ENCODE measurements at places on chromosomes 13 and 19.
A peak's percentile ranks its signal among the peaks of the same experiment; 100 is the strongest.

- DNase-seq, result no peak
Observed at GRCh38 chr19:49362048-49362928, at the start of gene TEAD2. Gene TEAD2 (minus strand): TSS chr19:49362416. CDS start chr19:49360075, 2,341 bp downstream.

DNA sequence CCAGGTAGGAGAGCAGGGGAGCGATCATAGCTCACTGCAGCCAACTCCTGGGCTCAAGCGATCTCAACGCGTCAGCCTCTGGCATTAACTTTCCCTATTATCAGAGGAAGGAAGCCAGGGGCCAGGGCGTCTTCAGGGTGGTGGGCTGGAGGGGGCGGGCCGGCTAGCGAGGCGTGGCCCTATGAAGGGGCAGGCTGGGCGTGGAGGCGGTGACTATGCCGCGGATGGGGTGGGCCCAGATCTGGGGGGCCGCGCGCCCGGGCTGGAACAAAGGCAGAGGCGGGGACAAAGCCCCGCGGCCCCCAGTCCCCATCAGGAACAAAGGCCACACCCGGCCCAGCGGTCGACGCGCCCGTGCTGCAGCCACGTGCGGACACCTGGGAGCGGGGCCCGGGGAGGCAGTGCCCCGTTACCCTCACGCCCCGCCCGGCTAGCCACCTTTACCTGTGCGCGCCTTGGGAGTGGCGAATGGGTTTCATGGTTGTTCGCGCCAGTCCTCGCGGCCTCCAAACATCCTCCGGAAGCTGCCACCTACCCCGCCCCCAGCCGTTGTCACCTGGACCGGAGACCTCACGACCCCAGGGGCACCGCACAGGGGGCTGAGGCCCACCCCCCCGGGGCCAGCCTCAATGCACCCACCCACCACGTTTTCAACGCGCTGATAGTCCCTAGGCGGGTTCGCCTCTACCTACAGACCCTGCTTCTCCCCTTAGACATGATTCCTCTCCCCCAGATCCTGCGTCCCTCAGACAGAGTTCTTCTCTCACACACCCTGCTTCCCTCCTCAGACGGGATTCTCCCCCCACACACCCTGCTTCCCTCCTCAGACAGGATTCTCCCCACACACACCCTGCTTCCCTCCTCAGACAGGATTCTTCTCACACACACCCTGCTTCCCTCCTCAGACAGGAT is 5.4 kb upstream of the TRIM28 start:
- DNase-seq, result no peak

- no peak for DNase-seq
Observed at GRCh38 chr13:41763782-41764181, 197.1 kb downstream of the VWA8 start.

GRCh38 chr19:50844296-50844935 is 10.3 kb upstream of the KLK3 start:
- no peak for DNase-seq

- DNase-seq, result no peak
Observed at GRCh38 chr13:101455863-101456262, 3.4 kb downstream of the ITGBL1 start.

- no peak for DNase-seq
Observed at GRCh38 chr19:16040642-16041041, 35.7 kb upstream of the TPM4 start.

GRCh38 chr19:47541518-47541917 is 26.7 kb upstream of the NAPA start:
- DNase-seq, result no peak

DNA sequence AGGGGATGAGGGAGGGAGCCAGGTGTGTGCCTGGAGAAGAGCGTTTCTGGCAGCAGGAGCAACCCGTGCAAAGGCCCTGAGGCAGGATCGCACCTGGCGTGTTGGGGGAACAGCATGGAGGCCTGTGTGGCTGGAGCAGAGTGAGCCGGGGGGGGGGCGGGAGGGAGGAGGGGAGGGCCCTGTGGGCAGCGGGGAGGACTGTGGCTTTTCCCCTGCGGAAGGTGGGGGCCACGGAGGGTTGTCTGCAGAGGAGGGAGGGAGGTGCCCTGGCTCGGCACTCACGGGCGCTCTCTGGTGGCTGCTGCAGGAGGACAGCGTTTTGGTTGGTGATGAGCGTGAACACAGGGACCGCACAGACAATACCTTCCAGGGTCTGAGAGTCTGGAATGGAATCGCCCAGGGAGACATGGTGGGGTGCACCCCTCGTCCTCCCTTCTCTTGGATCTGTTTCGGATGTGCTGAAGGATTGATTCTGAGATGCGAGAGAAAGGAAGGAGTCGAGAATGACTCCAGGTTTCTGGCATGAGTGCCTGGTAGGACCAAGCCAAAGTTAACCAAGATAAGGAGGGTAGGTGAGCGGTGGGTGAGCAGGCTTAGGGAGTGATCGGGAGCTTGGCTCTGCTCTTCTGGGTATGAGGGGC is 6.5 kb downstream of the RAB11B start:
- DNase-seq, result peak; percentile 4

GRCh38 chr13:102825921-102826706 is 19.7 kb upstream of the ERCC5 start:
- no peak for DNase-seq

GRCh38 chr13:45587897-45588296 is 27.6 kb downstream of the ERICH6B start:
- no peak for DNase-seq

DNA sequence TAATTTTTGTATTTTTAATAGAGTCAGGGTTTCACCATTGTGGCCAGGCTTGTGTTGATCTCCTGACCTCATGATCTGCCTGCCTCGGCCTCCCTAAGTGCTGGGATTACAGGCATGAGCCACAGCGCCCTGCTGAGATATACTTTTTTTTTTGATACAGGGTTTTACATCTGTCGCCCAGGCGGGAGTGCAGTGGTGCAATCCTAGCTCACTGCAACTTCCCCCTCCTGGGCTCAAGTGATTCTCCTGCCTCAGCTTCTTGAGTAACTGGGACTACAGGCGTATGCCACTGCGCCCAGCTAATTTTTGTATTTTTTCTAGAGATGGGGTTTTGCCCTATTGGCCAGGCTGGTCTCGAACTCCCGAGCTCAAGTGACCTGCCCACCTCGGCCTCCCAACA is 2.0 kb downstream of the COLGALT1 start:
- DNase-seq, result no peak

DNA sequence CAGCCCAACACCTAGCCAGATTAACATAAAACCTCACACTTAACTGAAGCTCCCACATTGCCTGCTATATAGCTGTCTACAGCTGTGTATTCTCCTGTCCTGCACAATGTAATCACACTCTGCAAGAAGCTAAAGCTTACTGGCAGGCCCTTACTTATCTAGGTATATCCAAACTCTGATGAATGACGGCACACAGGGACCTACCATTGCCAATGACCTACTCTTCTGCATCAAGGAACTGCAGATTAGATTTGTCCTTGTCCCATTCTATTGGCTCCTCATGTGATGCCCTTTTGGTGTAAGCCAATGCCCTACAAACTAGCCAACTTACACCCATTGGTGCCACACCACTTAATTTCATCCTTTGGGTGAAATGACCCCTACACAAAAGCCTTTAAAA is 26.4 kb downstream of the ZNF45 start:
- no peak for DNase-seq

GRCh38 chr13:39448834-39449233 is 154.2 kb downstream of the LHFPL6 start:
- DNase-seq, result no peak

GRCh38 chr13:46489586-46490023 is 63.4 kb upstream of the LRCH1 start:
- no peak for DNase-seq

- DNase-seq, result no peak
Observed at GRCh38 chr13:100106005-100106404, 17.1 kb downstream of the PCCA start.

GRCh38 chr13:65605396-65605795 is 1624.7 kb downstream of the PCDH9 start:
- no peak for DNase-seq

- DNase-seq, result no peak
Observed at GRCh38 chr19:48953990-48954594, 583 bp upstream of the BAX start.

GRCh38 chr19:53192771-53193534 is at the start of gene ZNF665:
Gene ZNF665 (minus strand): TSS chr19:53193358. CDS start chr19:53182898, 10,460 bp downstream.
- no peak for DNase-seq

GRCh38 chr13:40639221-40639681 is 27.2 kb downstream of the FOXO1 start:
- no peak for DNase-seq

GRCh38 chr13:37945651-37946575 is 76.3 kb upstream of the TRPC4 start:
- no peak for DNase-seq

DNA sequence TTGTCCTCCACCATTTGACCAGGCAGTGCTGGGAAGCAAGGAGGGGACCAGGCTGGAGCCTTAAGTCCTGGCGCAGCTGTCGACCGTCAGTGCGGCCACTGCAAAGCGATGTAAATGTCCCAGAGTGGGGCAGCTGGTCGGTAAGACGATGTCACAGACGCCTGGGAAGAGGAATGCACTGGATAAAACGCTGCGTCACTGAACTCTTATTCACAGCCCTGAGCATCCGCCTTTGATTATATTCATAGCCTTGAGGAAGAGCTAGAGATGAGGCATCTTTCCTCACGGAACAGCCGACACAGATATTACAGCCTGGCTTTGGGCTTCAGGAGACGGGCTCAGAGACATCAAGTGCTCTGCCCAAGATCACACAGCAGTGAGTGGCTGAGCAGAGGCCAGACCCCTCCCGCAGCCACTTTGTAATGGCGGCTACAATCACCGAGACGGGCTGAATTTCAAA is 17.6 kb upstream of the TUBGCP3 start:
- no peak for DNase-seq

DNA sequence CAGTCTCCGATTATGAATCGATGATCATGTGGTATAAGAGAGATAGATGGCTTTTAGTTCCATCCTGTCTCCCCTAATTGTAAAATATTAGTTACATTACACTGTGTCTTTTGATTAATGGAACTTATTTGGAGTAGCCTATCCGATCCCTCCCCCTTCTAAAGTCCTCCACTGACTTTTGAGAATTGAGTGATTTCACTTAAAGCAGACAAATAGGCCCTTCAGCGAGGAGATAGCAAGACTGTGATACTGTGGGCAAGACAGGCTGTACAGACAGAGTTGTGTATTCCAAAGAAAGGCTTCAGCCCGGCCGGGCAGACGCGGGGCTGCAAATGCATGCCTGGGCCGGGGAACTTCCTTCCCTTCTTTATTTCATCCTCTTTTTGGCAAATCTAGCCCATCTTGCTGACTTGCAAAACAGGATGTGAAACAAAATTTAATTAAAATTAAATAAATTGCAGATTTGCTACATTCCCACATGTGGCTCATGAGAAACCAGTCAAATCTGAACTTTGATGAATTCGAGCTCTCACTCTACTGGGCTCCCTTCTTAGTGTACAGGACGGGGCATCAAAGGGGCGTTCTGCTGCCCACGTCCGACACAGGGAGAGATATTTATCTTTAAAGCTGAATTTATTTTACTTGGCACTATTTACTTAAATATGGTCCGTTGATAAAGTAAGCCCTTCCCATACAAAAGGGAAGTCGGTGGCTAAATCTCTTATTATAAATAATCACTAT is 314.8 kb downstream of the ZNF536 start:
- DNase-seq, result no peak

GRCh38 chr13:37775871-37776270 is 93.7 kb downstream of the TRPC4 start:
- no peak for DNase-seq

DNA sequence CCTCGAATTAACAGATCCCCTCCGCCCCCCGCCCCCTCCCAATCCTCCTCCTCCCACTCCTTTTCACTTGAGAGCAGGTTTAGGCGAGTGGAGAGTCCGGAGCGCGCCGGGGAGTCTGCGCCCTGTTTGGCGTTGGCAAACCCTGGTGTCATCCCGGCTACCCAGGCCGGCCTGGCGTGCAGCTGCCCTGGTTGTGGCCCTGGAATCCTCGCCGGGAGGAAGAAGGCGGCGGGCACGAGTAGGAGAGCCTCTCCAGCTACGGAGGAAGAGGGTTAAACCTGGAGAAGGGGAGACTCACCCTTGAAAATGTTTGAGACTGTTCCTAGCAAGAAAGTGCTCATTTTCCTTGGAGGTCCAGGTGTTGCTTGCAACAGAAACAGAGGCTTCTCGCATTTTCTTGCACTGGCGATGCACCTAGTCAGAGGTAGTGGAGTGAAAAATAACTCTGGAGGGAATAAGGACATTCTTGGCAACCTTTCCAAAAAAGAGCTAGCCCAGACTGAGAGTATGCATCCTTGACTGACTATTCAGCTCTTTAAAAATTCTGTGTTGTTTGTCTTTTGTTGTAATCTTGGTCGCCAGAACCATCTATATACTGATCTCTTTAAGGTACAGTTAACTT is 1.3 kb upstream of the SOX21 start:
- DNase-seq, result no peak

GRCh38 chr19:38139122-38139521 is 84.9 kb downstream of the DPF1 start:
- DNase-seq, result no peak

- DNase-seq, result peak; percentile 5
Observed at GRCh38 chr13:103006641-103007426, 59.4 kb downstream of the SLC10A2 start.

DNA sequence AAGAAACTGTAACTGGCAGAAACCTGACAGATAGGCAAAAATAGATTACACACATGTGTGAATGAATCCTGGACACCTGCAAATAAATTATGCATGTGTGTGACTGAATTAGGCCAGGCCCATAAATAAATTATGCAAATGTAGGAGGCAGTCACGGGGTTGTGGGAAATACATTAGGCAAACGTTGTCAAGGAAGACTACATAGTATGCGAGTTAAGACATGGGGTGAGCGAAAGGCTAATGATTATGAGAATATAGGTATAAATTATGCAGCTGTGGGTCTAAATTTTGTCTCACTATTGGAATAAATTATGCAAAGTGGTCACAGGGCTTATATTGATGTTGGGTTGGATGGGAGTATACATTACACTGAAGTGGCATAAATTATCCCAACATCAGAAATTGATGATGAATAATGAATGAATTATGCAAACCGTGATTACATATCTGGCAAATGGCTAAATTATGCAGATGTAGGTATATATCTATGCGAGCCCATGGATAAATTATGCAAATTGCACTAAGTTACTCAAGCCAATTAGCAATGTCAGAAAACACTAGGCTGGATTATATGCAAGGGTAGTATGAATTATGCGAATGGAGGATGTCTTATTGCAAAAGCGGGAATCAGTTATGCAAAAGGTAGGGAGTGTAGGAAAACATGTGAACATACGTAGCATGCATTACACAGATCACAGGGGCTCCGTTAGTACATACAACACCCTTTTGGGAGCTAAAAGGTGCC is 6.8 kb downstream of the SLC8A2 start:
- DNase-seq, result no peak

GRCh38 chr13:109792416-109793059 is 6.2 kb upstream of the IRS2 start:
- no peak for DNase-seq

GRCh38 chr13:101258509-101258908 is 157.8 kb downstream of the NALCN start:
- no peak for DNase-seq

DNA sequence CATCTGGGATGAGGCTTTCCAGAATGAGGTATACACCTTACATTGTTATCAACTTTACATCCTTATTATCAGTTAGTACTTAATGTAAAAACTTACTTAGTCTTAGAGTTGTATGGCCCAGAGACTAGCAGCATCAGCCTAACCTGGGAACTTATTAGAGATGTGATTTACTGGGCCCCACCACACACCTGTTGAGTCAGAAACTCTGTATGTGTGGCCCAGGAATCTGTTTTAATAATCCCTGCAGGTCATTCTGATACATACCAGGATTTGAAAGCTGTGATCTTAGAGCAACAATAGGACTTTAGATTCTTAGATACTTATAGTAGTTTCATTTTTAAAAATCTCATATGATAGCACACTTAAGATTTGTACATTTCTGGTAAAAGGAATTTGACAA is 17.4 kb downstream of the FNDC3A start:
- no peak for DNase-seq

- DNase-seq, result no peak
Observed at GRCh38 chr13:74622284-74622683, 488.1 kb upstream of the KLF12 start.

All from NCI-H1694 treated with DMSO at 0.1 percent for 48 hours (cell line).